ENCODE measurements at places on chromosomes 16 and 17.

DNA sequence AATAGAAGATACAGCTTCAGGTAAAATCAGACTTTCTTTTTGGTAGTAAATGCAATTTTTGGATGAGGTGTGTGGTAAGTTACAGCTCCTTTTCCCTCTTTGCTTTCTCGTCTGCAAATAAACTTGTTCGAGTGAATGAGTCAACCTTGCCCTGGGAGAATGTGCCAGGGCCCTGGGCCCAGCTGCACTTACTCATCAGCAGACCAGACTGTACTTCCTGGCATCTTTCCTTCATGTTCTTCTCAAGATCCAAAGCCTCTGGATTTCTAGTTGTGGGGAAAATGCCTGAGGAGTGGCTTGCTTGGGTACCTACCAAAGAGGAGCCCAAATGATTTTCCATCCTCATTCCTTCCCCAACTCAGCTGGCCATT, 5.4 kb upstream of the G6PC1 start:
- no peak for DNase-seq

DNA sequence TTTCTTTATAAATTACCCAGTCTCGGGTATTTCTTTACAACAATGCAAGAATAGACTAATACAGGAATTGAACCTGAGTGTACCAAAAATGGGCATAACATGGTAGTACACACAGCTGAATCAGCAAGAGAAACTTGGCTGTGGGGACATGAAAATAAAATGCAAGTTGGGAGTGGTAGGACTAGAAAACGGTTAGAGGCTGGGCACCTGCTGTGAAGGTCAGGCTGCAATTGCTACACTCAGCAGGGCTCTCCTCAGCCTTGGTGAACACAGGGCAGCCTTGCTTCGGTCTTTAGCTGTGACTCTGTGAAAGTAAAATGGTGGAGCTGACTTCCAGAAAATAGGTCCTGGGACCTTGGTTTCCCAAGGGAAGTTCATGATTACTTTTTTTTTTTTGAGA, 45.6 kb downstream of the CNGB1 start:
- no peak for DNase-seq

DNA sequence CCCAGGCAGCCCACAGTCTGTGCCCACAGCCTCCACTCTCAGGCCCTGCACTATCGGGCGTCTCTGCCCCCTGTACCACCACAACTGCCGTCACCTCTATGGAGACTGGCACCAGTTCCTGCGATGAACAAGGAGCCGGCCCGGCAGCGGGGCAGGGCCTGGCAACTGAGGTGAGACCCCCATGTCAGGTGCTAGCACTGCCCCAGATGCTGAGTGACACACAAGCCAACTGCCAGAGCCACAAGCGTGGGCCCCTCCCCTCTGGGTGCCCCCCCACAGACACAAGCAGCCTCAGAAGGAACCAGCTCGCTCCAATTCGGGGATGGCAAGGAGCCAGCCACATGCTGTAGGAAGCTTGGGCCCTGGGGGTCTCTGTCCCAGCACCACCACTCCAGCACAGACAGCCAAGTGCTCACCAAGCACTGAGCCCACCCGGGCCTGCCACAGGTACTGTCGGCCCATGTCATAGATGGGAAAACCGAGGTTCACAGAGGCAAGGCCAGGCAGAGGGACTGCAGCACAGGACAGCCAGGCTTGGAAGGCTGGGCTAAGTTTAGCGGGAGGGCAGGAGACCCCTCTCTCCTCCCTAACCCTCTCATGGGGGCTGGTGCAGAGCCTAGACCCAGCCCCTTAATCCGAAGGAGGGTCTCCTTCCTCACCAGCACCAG, 1.5 kb upstream of the PVALEF start:
- no peak for DNase-seq

GRCh38 chr17:52828621-52829020, 670.1 kb upstream of the CA10 start:
- DNase-seq: no peak

GRCh38 chr17:62689441-62690167, 62.1 kb downstream of the MRC2 start:
- no peak for DNase-seq

- DNase-seq: no peak
These were observed 368.8 kb upstream of the CDH8 start for GRCh38 chr16:62404842-62405611.

DNA sequence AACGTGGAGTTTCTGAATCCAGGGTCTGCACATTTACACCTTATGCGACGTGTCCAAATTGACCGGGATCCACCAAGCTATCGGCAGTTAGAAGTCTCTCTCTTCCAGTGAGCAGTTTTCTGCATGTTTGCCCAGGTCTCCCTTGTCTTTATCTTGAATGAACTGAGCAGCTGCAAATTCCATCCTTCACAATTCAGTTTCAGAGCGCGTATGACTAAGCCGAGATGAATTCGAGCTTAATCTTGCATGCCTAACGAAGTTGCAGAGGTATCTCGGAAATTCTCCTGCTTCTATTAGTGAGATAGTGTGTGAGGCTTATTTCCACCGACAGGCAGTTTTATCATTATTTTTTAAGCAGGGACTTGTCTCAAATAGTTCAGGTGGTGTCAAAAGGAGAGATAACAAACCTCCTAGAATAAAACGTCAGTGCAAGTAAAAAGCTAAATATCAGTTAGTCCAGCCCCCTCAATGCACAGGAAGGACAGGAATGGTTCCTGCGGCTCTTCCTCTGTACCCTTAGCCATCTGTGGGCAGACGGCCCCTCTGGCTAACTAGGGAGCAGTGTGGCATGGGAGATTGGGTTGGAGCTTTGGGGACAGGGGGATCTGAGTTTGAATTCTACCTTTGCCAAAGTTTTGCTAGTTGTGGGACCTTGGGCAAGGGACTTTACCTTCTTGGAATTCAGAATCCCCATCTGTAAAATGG, 93.0 kb upstream of the GPR139 start:
- no peak for DNase-seq

DNA sequence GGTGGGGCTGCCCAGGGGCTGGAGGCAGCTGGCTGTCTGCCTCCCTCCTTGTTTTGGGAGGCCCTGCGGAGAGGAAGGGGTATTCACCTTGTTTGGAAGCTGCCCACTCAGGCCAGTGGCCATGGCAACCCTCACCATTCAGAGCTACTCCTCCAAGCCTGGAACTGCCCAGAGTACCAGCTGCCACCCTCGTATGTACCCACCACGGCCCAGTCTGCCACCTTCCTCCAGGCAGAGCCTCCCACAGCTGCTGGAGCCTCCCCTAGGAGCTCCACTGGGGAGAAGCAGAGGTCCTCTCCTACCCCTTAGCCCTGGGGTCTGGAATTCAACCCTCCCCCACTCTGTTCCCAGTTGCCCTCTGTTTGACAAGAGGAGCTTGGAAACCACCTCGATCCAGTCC, 90.7 kb downstream of the AXIN2 start:
- no peak for DNase-seq

GRCh38 chr17:22217135-22217534, 524.8 kb downstream of the KCNJ18 start:
- no peak for DNase-seq

DNA sequence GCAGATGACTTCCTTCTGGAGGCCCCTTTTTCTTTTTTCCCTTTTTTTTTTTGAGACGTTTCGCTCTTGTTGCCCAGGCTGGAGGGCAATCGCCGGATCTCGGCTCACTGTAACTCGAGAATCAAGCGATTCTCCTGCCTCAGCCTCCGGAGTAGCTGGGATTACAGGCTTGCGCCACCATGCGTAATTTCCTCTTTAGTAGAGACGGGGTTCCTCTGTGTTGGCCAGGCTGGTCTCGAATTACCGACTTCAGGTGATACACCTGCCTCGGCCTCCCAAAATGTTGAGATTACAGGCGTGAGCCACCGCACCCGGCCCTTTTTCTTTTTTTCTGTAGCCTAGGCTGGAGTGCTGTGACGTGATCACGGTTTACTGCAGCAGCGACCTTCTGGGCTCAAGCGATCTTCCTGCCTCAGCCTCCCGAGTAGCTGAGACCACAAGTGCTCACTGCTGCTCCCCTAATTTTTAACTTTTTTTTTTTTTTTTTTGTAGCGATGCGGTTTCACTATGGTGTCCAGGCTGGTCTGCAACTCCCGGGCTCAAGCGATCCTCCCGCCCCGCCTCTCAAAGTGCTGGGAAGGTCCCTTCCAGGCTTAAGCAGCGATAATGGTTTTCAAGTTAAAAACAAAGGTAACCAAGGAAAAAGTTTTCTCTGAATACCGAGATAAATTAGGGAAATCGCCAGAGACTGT, 956 bp upstream of the IST1 start:
- DNase-seq: peak; percentile 29

- DNase-seq: no peak
These were observed 20.7 kb downstream of the MMP15 start for GRCh38 chr16:58046054-58046881.

DNA sequence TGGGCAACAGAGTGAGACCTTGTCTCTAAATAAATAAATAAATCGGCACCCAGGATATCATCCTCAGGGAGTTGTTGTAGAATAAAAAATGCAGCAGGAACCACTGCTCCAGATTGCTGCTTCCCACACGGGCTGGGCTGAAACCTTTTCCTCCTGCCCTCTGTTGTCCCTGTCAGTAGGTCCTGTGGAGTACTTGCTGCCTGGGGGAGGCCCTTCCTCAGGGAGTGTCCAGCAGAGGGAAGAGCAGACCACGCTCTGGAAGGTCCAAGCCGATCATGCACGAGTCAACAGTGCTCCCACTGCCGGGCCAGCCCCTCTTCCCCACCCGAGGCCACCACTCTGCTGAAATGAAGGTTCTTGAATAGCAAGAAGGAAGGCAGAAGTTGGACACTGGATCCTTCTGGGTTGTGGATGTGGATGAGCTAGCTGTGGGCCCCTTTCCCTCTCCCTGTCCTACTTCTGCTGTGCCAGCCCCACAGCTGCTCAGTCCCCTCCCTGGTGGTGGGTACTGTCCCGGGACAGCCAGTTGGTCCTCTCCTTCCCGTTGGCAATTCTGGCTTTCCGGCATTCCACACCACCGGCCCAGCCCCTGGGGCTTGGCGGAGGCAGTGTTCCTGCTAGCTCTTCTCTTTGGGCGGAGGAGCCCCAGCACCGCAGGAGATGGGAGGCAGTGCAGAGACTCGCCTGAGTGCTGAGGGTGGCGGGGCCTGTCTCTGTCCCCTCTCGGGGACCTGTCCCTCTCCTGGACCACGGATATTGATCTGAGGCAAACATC, 10.8 kb downstream of the CDK5R1 start:
- no peak for DNase-seq

GRCh38 chr17:76026714-76027158, 370 bp downstream of the EVPL start:
- DNase-seq: no peak

DNA sequence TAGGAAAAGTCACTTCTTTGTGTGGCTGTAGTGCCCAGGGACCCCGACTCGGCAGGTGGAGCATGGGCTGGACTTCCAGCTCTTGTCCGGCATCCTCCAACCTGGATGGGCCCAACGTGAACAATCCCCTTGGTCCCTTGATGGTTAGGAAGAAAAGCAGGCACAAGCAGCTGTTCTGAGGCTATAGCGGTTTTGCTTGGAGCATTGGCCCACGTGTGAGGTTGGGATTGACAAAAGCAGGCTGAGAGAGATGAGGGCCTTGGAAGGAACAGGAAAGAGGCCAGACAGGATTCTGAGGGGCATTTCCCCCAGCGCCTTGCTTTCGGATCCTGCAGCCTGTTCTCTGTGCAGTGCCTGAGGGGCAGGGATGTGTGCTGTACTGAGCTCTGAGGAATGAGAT, 28.1 kb downstream of the SCNN1B start:
- no peak for DNase-seq

GRCh38 chr17:77891602-77892001, 66.9 kb upstream of the TNRC6C start:
- DNase-seq: no peak

- DNase-seq: no peak
These were observed 154.1 kb upstream of the CDH5 start for GRCh38 chr16:66212428-66212827.

DNA sequence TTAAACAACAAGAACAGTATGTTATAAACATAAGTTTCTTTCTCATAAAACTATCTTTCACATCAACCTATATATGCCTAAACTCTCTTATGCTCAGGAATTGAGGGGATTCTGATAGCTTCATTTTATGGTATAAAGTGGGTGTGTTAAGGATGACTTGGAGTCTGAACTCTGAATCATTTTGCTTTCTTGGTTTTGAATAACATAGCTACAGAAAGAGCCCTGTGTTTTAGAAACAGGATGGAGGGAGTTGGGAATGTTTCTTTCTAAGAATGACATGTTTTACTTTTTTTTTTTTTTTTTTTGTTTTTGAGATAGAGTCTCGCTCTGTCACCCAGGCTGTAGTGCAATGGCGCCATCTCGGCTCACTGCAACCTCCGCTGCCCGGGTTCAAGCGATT, 50.1 kb downstream of the RHOT1 start:
- DNase-seq: no peak

DNA sequence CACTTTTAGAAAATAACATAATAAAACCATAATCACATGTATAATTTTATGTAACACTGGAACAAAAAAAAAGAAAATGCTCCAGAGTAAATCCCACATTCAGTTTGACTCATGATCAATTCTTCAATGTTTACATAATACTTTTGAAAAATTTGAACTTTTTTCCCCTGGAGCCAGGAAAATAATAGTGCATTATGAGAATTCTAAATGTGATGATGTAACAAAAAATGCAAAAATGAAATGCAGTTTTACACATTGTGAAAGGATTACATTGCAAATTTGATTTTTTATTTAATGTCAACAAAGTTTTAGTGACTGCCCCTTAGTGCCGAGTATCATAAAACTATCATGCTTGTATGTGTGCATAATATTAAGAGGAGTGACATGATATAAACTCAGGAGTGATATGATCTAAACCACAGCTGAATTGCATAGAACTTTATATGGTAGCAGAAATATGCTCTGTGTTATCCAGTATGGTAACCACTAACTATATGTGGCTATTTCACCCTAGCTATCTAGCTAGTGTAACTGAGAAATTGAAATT, 238.2 kb downstream of the CDH8 start:
- no peak for DNase-seq

DNA sequence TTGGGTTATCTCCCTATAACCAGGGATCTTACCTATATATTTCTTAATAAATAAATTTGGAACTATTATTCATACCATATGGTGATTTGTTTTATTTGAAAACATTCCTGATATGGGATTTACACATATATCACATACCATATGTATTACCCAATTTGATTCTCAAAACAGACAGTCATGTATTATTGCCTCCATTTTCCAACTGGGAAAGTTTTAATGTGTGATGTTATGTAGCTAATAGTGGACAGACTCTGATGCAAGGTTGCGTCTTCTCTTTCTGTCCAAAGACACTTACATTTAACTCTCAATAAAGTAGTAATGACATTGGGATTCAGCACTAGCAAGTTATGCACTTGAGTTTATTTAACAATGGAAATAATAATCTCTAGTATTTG, 1.1 kb downstream of the KRTAP9-9 start:
- no peak for DNase-seq

DNA sequence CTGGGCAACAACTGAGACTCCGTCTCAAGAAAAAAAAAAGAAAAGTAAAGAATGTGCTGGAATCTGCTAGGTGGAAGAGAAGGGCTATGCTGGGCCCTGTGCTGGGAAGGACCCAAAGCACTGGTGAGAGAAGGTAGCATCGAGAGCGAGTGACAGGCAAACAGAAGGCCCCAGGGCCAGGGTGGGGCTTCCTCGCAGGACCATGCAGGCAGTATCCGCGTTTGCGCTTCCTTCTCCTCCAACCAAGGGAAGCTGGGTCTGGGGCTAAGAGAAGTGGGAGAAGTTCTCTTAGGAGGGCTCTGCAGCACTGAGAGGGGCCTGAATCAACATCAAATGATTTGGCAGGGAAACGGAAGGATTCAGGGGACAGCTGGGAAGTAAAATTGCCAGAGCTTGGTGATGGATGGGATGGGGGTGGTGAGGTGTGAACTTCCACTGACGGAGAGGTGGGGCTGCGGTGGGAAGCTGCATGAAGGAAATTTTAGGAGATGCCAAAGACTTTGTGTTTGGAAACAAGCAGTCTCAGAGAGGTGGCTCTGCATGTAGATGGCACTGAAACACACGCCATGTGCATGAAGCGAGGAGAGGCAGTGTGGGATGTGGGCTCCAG, 5.2 kb upstream of the ECI1 start:
- DNase-seq: no peak

All from anterior cingulate cortex (tissue), 58 donors.